ENCODE measurements at places on chromosomes 7 and 10.

GRCh38 chr7:66182920-66183319, 22.2 kb upstream of the TPST1 start:
- DNase-seq = no peak

DNA sequence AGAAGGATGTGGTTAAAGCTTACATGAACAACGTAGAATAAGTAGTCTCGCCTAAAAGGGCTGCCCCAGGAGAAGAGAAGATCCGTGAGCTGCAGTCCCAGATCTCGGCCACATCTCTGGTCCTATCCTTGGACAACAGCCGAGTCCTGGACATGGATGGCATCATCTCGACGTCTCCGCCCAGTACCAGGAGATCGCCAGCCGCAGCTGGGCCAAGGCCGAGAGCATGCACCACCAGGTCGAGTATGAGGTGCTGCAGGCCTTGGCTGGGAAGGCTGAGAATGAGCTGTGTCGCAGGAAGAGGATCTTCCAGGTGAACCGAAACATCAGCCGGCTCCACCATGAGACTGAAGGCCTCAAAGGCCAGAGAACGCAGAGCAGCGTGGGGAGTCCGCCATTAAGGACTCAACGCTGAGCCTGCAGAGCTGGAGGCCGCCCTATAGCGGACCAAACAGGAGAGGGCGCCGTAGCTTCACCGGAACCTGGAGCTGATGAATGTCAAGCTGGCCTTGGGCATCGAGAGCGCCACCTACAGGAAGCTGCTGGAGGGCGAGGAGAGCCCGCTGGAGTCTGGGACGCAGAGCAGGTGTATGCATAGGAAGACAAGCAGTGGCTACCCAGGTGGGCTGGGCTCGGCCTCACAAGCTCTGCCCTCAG, 22.2 kb downstream of the LIPK start:
- DNase-seq = no peak

DNA sequence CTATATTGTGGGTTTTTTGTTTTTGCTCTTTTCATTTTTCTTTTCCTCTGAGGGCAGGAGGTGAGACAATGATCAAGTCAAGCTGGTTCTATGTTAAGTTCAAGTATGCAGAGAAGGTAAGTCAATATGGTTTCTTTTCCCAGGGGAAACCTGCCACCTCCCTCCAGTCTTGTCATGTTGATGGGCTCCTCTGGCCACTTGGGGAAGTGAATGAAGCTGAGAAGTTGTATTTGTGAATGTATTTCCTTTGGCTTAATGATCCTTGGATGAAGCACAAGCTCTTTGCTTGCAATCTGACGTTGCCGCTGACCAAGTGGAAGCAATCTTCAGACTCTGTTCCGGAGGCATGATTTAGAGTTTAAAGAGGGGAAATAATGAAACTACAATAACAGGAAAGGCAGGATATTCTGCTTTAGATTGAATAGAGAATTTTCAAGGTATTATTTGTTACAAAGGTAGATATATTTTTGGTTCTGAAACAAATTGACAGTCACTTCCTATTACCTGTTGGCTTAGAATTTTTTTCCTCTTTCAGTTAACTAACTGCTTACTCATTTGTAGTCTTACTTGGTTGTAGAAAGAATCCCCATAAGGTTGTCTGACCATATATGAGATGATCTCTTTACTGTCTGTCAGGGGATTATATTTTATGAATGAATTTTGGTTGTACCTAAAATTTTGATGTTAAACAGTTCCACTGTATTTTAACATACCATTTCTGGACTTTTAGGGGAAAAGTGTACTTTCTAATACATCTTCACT, 369.6 kb downstream of the AUTS2 start:
- no peak for DNase-seq

DNA sequence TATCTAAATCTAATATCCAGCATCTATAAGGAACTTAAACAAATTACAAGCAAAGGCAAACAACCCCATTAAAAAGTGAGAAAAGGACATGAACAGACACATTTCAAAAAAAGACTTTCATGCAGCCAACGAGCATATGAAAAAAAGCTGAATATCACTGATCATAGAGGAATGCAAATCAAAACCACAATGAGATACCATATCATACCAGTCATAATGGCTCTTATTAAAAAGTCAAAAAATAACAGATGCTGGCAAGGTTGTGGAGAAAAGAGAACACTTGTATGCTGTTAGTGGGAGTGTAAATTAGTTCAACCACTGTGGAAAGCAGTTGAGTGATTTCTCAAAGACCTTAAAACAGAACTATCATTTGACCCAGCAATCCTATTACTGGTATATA, 334.4 kb upstream of the CACNA2D1 start:
- DNase-seq = no peak

- no peak for DNase-seq
Measured at GRCh38 chr7:45033261-45033930, 33.4 kb downstream of the CCM2 start.

All from HS-27A (cell line).